Islet precursor cell (in vitro differentiated cells): ENCODE measurements at places on chromosomes 4 and X.

- no peak for DNase-seq
These were observed 16.9 kb upstream of the HPRT1 start for GRCh38 chrX:134443020-134443419.

DNA sequence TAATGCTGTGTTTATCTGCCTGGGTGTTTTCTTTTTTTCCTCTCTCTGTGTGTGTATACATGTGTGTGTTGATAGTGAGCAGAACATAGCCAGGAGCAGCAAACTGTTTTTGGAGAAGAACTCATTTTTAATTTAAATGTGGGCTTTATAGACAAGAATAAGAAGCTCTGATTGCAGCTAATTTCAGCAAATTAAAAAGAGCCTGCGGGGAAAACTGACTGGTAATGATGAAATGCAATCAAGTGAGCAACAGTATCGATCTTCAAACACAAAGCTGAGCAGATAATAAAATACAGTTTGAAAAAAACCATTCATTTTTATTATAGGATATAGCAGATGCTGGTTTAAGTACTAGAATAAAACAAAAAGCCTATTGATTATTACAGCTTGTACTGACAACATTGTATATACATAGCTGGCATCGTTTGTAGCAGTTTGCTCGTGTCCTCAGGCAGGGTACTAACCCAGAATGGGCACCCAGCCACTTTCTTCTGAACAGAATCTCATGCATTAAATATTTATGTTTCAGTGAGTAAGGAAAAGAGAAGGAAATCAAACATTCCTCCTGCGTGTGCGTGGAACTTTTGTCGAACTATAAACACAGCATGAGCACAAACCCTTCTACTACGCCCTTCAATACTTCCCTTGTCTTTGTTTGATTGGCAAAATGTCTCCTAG, 73.5 kb upstream of the ZFP42 start:
- DNase-seq: no peak

DNA sequence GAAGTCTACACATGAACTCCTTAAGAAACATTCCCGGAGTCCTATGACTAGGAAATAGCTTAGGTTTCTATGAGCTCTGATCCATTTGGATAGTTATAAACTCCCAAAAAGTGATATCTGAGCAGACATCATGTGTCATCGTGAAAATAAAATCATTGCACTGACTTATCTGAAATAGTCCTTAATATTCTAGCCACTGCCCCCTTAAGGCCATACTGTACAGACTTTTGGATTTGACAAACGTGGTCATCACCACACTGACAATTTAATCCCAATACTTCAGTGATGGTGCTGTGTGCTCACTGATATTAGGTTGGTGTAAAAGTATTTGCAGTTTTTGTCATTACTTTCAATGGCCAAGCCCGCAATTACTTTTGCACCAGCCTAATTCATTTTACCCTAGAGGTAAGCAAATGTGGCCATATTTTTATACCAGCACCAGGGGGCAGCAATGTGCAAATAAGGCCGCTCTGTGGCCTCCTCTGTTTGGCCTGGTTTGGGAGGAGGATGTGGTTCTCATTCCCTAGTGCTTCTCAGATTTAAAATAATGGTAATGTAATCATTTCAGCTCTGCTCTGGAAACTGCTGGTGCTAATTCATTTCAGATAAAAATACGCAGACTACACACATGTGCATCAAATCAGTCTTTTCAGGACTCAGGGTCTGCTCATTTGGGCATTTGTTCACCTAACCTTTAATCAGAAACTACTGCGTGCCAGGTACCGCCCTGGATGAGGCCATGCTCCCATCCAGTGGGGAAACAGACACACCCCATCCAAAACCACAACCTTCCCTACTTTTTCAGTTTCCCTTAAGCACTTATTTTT, 196.4 kb upstream of the C1QTNF7 start:
- DNase-seq: peak; percentile 86

DNA sequence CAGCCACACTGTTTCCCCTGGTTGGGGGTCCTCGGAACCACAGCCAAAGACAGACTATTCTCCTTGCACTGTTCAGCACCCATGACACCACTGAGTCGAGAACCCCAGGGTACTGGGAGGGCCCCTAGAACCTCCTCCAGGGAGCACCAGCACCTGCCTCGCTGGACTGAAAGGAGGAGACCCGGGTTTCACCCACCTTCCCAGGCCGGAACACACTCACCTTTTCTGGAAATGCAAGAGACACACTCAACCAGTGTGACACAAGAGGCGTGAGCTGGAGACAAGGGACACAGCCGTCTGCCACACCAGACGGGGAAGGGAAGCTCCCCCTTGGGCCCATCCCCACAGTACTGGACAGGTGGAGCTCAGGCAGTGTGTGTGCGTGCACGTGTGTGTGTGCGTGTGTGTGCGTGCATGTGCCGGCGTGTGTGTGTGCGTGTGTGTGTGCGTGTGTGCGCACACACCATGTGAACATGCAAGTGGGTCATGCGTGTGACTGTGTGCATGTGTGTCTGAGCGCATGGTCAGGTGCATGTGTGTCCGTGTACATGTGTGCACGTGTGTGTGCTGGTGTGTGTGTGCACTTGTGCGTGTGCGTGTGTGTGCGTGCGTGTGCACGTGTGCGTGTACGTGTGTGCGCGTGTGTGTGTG, 128.8 kb upstream of the NKX1-1 start:
- no peak for DNase-seq
